ENCODE measurements at places on chromosomes 16 and 17.

DNA sequence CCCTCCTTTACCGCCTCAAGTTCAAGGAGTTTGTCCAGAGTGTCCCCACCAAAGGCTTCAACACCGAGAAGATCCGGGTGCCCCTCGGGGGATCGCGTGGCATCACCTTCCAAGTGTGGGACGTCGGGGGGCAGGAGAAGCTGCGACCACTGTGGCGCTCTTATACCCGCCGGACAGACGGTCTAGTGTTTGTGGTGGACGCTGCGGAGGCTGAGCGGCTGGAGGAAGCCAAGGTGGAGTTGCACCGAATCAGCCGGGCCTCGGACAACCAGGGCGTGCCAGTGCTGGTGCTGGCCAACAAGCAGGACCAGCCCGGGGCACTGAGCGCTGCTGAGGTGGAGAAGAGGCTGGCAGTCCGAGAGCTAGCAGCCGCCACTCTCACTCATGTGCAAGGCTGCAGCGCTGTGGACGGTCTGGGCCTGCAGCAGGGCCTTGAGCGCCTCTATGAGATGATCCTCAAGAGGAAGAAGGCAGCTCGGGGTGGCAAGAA is 1.1 kb downstream of the ARL4D start:
- DNase-seq, result no peak

- DNase-seq, result peak; percentile 76
Observed at GRCh38 chr17:4232168-4232813, 31.5 kb downstream of the ANKFY1 start.

GRCh38 chr16:2896480-2897010 is 13.5 kb downstream of the FLYWCH2 start:
- no peak for DNase-seq

GRCh38 chr17:34609210-34609609 is 29.8 kb downstream of the TMEM132E start:
- DNase-seq, result no peak

GRCh38 chr17:45162025-45162687 is 481 bp downstream of the HEXIM2 start:
- no peak for DNase-seq

DNA sequence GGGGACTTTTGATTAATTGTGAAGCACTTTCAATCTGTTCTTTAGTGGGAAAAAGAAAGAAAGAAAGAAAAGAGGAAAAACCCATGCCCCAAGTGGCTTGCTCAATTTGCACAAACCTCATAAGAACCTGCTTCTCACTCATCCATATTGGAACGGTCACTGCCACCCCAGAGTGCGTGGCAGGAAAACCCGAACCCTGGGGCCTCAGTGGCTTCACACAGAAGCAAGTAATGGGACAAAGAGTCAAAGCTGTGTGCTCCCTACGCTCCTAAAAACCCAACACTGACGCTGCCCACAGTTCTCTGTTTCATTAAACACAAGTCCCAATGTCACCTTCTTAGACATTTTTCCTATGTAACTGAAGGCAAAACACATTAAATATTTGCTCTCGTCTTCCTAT is 1.2 kb downstream of the SLC6A4 start:
- no peak for DNase-seq

DNA sequence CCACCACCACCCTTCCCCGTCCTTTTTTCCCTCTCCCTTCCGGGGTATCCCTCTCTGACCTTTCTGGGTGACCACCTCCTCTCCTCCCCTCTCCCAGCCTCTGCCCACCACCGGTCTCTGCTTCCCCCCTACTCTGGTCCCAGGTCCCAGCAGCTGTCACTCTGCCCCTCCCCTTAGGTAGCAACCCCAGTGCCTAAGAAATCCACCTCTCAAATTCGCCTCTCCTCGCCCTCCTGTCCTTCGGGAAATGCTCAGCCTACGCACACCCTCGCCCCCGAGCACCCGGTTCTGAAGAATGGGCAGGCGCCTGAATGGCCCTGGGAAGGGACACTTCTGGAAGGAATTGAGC is 775 bp upstream of the SP6 start:
- DNase-seq, result no peak

GRCh38 chr17:16926061-16926511 is 45.8 kb downstream of the TNFRSF13B start:
- DNase-seq, result no peak

DNA sequence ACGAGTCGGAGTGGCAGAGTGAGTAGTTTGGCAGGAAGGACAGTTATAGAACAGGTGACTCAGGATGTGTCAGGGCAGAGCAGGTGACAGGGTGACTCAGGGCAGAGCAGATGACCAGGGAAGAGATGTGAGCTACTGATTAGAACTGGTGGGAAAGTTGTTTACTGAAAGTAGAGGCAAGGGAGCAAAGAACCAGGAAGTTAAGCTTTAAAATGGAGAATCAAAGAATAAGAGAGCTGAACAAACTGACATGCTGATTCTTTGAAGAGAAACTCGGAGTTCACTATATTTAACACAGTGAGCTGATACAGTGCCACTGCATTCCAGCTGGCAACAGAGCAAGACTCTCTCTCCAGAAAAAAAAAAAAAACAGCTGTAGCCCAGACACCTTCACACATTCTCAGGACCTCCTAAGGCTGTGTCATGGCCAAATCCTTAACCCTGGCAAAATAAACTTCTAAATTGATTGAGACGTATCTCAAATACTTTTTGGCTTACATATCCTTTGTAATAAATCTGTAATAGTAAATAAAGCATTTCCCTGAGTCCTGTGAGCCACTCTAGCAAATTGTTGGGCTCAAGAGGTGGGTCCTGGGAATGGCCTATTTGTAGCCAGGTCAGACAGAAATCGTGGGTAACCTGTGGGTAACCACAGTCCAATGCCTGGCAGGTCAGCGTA is 12.3 kb upstream of the UBE2I start:
- no peak for DNase-seq

GRCh38 chr16:56998861-56999260 is 9.5 kb downstream of the NLRC5 start:
- DNase-seq, result no peak

- DNase-seq, result no peak
Observed at GRCh38 chr17:29623283-29623647, 553 bp upstream of the CORO6 start.

DNA sequence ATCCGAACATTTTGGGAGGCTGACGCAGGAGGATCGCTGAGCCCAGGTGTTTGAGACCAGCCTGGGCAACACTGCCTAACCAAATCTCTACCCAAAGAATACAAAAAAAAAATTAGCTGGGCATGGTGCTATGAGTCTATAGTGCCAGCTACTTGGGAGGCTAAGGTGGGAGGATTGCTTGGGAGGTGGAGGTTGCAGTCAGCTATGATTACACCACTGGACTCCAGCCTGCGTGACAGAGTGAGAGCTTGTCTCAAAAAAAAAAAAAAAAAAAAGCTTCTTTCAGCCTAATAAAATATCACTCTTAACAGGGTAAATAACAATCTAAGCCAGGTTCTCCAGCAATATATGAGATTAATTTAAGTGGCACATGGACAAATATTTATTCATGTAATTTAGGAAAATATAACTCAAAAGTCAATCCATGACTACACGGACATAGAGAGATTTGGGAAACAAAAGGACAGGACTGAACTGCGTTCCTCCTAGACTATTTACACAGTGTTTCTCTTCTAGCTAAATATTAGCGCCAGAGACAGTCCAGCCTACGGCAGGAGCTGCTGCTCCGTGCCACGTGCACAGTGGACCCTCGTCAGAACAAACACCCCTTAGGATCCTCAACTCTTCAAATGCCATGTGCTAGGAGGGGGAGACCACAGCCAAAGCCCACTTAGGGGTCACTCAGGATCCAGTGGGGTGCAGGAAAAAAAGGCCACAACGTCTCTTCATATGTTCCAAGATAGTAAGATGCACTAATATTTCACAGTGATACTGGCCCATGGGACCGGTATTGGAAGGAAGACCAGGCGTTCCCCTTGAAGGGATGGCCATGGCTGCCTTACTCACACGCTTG is 8.7 kb downstream of the USP36 start:
- no peak for DNase-seq

DNA sequence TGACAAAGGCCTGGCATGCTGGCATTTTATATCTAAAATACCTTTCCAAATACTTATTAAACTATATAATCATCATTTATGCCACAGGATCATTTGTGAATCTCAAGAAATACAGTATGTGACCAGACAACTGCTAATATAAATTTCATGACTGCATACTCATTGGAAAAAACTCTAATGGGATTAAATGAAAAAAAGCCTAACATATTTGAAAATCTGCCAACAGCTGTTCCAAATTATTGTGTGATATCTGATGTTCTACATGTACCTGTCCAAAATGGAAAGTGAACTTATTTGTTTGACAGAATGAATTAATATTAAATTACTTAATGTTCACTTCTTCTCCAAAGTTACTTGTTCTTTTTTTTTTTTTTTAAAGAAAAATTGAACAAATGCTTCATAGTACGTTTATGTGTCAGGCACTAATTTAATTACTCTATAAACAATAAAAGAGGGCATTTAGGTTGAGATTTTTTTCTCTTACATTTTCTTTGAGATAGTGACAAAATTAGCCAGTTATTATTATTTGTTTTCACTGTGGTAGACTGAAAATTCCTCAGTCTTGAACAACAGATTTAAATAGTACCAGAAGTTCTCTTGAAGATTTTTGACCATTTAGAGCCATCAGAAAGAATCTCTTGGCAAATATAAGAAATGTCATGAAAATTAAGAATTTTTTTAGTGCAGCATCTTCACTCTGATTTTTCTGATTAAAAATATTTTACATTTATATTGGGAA is 114.0 kb downstream of the FTO start:
- peak; percentile 87 for DNase-seq

- DNase-seq, result no peak
Observed at GRCh38 chr17:80605326-80606066, 60.9 kb downstream of the RPTOR start.

- peak; percentile 33 for DNase-seq
Observed at GRCh38 chr17:41428591-41429291, 4.4 kb upstream of the KRT37 start.

DNA sequence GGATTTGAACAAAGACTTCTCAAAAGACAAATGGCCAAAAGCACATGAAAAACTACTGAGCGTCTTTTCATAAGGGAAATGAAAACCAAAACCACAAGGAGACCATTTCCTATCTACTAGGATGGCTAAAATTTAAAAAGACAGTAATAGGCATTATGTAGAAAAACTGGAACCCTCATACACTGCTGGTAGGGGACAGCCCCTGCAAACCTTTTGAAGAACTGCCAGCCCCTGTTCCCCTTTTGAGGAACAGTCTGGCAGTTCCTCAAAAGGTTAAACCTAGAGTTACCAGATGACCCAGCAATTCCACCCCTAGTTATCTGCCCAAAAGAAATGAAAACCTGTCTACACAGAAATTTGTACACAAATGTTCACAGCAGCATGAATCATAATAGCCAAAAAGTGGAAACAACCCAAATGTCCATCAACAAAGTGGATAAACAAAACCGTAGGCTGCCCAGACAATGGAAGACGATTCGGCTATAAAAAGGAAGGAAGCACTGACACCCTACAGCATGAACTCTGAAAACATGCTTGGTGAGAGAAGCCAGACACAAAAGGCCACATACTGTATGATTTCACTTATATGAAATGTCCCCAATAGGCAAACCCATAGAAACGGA is 22.9 kb downstream of the CDIP1 start:
- no peak for DNase-seq

- no peak for DNase-seq
Observed at GRCh38 chr17:31061678-31062077, 33.1 kb upstream of the NF1 start.

- DNase-seq, result no peak
Observed at GRCh38 chr16:27033281-27033979, 33.3 kb upstream of the C16orf82 start.

DNA sequence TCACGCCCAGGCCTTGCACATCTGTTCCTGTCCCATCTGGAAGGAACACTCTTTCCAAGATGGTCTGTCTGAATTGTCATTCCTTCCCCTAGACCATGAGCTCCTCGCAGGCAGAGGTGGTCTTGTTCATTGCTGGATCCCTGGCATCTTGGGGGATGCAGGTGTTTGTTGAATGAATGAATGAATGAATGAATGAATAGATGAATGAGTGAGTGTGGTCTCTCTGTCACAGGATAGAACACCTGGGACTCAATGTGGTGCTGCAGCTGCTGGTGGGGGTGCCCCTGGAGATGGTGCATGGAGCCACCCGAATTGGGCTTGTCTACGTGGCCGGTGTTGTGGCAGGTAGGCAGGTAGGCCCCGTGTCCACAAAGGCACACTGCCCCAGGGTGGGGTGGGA is 32.2 kb downstream of the RHBDL3 start:
- DNase-seq, result no peak

- DNase-seq, result no peak
Observed at GRCh38 chr16:89491238-89491869, 993 bp upstream of the ANKRD11 start.

GRCh38 chr16:2468725-2469398 is 2.2 kb upstream of the NTN3 start:
- DNase-seq, result no peak

GRCh38 chr17:52201767-52202519 is 43.4 kb upstream of the CA10 start:
- DNase-seq, result no peak

DNA sequence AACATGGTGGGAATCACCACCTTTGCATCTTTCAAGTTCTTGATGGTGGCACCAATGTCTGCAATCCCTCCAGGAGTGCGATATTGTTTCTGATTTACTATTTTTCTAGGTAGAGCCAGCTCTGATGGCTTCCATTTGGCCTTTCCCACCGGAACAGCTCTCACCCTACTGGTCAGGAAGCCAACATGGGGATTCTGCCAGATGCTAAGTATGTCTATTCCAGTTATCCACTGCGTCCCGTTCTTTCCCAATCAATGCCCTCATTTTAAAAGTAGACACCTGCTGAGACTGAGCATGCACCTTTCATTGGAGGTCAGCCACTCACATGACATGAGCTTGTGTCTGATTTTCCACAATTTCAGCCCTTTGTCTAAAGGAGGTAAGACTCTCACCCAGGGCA is 23.5 kb downstream of the ZZEF1 start:
- DNase-seq, result no peak

GRCh38 chr16:65740711-65741110 is 618.8 kb upstream of the CDH11 start:
- no peak for DNase-seq

DNA sequence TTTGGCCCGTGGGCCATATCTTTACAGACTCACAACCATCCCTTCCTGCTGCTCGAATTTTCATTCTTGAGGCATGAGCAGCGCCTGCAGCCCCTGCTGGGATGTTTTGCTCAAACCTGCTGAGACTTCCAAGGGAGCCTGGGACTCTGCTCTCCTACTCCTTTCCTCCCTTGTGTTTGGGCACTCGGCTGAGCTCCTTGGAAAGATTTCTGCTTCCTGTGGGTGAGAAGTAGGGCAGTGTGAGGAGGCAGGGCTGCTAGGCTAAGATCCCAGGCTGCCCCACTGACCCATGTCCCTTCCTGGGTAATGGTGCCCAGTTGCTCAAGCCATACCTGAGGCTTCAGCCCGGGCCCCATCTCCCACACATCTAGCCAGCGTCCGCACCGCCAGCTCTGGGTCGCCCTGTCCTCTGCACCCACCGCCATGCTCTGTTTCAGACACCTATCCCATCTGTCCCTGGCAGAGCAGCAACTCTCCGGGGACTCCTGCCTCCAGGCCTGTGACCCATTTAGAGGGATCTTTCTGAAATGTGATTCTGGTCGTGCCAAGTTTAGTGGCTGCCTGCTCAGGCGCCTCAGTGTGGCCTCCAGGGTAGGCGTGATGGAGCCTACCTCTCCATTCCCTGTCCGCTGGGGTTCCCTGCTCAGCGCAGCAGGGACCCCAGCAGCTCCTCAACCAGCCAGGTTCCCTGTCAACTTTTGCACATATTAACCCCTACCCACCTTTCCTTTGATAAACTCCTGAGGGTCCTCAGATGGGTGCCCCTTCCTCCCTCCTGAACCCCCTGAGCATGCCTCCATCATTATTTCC is 190.1 kb downstream of the CCDC182 start:
- no peak for DNase-seq

GRCh38 chr16:4505356-4506147 is 29.4 kb downstream of the HMOX2 start:
- no peak for DNase-seq

Measured in fibroblast of skin of scalp (primary cell).